Activated CD4-positive, alpha-beta T cell treated with anti-CD3 and anti-CD28 coated beads, Interleukin-2, amount 10 ng/mL, durations not matched to agents 24 days and 14 days (primary cell): ENCODE measurements at places on chromosomes 13 and 19. TPM values are rescaled to one million over a fixed set of nuclear protein-coding genes. Genes with fewer than 3 reads are reported as not detected.

DNA sequence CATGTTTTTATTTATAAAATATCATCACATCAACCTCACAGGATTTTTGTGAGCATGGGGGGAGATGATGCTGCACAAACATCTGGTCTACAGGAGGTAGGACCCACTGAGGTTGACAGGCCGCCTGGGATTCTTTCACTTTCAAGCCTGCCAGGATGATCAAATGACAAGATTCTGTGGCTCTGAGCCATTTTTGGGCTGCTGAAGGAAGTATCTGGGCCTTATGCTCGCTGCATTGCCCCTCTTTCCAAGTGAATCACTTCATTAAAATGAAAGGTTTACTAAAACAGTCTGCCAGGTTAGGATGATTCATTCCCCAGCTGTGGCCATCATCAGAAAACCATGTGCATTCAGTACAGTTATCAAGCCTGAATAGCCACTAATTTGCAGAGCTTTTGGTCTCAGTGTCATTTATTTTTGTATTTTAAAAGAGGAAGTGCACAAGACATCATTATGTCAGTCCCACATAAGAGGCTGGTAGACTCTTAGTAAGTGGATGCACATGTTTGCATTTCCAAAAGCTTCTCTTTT lies 34.4 kb downstream of the STARD13 start:
- no peaks in the 10 kb centered on the region for H3K36me3 ChIP-seq
- peaks cover 2% of the 10 kb centered on the region for H3K4me1 ChIP-seq
- H3K27ac ChIP-seq = no peak overlapping the region

GRCh38 chr19:29662604-29663404 lies 2.5 kb upstream of the PLEKHF1 start:
- peak; percentile 64 for DNase-seq
- H3K4me3 ChIP-seq = peak overlapping the region; percentile 64
- H3K36me3 ChIP-seq = peaks cover 9% of the 10 kb centered on the region
- H3K27ac ChIP-seq = peak overlapping the region; percentile 90

DNA sequence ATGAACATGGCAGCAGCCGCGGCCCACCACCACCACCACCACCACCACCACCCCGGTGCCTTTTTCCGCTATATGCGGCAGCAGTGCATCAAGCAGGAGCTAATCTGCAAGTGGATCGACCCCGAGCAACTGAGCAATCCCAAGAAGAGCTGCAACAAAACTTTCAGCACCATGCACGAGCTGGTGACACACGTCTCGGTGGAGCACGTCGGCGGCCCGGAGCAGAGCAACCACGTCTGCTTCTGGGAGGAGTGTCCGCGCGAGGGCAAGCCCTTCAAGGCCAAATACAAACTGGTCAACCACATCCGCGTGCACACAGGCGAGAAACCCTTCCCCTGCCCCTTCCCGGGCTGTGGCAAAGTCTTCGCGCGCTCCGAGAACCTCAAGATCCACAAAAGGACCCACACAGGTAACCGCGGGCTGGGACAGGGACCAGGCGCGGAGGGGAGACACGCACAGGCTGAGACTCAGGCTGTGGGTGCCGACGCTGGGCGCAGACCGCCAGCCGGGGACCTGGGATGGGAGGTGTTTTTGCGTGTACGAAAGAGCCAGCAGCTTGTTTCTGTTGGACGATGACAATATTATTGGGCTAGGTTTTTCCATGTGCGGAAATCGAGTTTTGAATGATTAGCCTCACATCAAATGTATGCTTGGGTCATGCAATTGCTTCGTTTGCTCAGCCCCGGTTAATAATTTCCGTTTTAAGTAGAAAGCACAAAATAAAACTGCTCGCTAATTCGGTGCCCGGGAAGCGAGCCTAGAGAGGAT lies 1.3 kb downstream of the ZIC2 start:
- peaks cover 9% of the 10 kb centered on the region for H3K36me3 ChIP-seq
- peak overlapping the region; percentile 12 for H3K4me3 ChIP-seq
- H3K27me3 ChIP-seq = peaks cover 61% of the 10 kb centered on the region
- peaks cover 15% of the 10 kb centered on the region for H3K4me1 ChIP-seq
- peak overlapping the region; percentile 74 for H3K27ac ChIP-seq

The MEF2B gene
- total RNA-seq = 2.9 and 3.0 TPM in 2 replicates

The USHBP1 gene
- 0.30 and 0.38 TPM in 2 replicates for total RNA-seq
